ENCODE measurements at places on chromosomes 12 and 14.

DNA sequence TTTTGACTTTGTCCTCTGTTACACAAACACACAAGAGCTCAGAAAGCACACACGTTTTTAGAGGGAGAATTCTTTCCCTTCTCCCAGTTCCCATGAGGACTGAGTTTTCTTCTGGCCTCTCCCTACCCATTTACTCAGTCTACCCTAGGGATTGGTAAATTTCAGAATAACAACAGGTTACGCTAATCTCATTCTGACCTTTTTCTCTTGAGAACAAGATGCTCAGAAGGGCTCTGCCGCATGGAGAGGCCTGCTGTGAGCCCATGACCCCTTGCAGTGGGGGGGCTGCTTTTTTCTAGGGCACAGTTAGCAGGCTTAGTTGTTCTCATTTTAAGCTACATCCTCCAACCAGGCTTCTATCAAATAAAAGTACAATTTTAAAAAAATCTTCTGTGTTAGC is 69.5 kb downstream of the GPR135 start:
- no peak for DNase-seq

DNA sequence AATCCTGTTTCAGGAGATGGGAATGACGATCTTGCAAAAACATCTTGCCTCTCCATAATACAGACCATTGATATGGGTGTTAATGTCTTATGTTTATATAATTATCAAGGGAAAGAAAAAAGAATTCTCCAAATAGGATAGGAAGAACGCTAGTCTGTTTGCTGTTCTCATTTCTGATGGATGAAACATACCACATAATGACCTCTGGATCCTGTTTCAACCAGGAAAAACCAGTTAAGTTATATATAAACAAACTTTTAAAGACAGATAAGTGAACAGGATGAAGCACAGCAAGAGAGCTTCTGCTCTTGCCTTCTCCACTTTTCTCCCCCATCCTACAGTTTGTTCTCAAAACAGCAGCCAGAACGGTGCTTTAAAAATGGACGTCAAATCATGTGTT is 27.8 kb downstream of the COQ6 start:
- no peak for DNase-seq

- no peak for DNase-seq
Measured at GRCh38 chr14:72503696-72504368, 390.1 kb downstream of the DPF3 start.

DNA sequence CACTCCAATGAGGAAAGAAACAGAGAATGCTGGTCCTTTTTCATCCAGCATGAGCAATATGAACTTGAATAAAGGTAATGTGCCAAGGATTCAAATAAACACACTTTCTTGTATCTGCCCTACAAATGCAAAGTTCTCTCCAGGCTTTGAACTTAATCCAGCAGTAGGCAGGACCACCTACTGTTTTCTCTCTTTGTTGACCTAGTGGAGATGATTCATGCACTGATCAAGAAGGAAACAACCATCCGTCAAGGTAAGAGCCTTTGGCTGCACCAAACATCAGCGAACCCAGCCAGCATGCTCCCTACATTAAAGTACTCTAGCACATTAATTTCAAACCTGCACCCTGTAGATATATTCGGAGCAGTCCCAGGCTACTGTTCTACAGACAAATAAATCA is 489.3 kb downstream of the GALC start:
- DNase-seq = no peak

DNA sequence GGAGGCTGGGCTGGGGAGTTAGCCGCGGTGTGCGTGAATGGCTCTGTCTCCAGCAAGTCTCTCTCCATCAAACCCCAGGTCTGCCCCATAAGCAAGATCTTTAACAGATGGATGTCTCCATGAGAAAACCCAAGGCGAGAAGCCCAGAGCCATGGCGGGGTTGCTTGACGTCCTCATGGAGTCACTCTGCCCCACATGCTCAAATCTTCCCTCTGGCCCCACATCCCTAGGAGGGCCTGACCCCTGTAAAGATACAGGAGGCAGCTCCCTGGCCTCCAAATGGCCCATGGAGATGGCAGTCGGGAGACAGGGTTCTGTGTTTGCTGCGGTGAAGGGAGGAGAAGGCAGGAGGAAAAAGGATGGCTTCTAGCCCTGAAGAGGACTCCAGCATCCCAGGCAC is 49.3 kb downstream of the C14orf132 start:
- DNase-seq = no peak

DNA sequence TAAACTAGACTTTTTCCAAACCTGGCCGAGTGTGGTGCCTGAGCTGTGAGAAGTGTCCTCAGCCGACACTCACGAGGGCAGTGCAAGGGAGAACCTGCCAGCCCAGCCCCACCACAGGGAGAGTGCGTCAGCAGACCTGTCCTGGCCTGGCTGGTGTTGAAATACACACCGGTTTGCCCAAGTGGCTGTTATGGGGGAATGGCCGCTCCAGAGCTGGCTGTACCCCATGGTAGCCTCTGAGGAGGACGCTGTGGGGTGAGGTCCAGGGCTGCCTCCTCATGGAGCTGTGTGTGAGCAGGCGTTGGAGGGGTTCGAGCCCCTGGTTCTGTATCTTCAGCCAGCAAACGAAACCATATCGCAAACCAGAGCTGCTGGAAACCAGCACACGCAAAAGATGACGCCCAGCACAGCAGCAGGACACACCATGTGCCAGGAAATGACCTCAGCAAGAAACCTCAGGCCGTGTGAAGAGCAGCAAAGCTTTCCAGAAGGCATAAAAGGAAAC is 9.4 kb downstream of the ANKRD9 start:
- no peak for DNase-seq

DNA sequence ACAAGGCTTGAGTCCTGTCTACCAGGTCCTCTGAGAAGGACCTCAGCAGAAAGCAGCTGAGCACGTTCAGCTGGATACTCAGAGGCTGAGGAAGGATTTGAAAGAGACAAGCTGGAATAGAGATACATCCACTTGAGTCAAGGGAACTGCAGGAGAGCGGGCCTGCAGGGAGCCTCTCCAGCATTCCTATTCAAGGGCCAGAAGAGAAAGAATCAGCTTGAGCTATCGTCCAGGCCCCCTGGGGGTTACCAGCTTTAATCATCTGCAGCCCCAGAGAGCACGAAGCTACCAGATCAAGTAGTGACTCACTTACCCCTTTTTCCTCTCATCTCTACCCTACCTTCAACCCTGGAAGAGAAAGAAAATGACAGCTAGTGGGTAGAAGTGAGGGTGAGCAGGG is 80.9 kb downstream of the NDUFA12 start:
- no peak for DNase-seq

- DNase-seq = no peak
Measured at GRCh38 chr14:91649930-91650329, 82.0 kb downstream of the CATSPERB start.

- DNase-seq = no peak
Measured at GRCh38 chr12:94650143-94651056, at the start of gene TMCC3. TSS of gene TMCC3 (minus strand) at chr12:94650557. CDS start at chr12:94650430, 127 bp downstream.

- DNase-seq = no peak
Measured at GRCh38 chr12:99386907-99387306, 260.6 kb upstream of the GARIN6 start.

- DNase-seq = no peak
Measured at GRCh38 chr12:123139926-123140675, 10.8 kb downstream of the PITPNM2 start.

GRCh38 chr14:94340533-94340932 is 17.4 kb upstream of the SERPINA6 start:
- DNase-seq = no peak

- no peak for DNase-seq
Measured at GRCh38 chr12:124646385-124647230, 79.2 kb upstream of the NCOR2 start.

DNA sequence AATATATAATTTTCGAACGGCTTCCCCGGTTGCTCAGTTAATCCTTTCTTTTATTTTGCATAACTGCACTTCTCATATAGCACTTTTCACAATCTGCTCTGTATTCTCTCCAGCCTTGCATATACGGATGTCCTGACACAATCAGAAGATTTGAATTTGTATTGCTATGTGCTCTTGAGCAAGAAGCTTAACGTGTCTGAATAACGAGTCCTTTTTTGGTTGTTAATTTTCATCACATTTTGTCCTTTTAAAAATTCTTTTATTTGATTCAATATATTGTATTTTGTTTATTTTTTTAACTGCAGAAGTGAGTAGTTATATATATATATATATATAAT is 17.6 kb downstream of the A2M start:
- no peak for DNase-seq

- DNase-seq = no peak
Measured at GRCh38 chr12:116196226-116196625, 81.3 kb downstream of the MED13L start.

DNA sequence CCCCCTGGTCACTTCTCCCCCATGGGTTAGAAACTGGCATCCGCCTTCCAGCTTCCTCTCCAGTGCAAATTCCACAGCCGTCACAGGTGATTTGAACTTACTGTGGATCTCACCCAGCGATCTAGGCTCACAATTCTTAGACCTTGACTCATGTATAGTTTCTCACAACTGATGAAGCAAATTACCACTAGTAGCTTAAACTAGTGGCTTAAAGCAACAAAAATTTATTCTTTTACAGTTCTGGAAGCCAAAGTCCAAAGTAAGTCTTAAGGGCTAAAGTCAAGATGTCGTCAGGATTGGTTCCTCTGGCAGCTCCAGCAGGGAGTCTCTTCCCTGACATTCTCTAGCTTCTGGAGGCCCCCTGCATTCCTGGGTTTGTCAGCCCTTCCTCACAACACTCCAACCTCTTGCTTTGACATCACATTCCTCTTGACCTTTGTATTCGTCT is 117.4 kb downstream of the KTN1 start:
- no peak for DNase-seq

DNA sequence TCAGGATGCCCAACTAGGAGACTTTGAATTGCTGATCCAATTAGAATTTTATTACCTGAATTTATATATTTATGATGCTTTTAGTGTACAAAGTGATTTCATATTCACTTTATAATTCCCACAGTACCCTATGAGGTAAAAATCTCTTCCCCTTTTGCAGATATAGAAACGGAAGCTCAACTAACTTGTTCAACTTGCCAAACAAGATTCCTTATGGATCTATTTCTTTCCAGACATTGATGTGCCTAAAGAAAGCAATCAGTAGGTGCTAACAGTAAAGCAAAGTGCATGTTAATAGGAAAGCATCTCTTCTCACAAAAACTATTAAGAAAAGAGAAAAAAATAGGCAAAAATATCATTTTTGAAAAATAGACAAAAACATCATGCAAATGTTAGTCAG is 65.9 kb upstream of the PPP1R12A start:
- DNase-seq = no peak

DNA sequence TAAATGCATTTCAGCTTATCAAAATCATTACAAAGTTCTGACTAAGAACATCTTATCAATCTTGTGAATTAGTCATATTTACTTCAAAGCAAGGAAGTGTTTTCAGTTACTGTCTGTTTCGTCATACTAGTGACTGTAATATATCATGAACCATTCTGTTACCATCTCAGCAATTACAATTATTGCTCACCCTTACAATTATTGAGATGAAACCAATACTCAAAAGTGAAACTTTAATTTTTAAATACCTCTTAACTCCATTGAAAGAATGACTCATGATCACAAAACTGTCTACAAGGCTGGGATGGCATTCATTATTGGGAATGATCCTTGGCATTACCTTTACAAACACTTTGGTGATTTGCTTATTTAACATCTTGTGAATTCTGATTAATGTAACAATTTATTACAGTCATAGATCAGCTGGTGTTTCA is 90.3 kb downstream of the RPS6KA5 start:
- no peak for DNase-seq

DNA sequence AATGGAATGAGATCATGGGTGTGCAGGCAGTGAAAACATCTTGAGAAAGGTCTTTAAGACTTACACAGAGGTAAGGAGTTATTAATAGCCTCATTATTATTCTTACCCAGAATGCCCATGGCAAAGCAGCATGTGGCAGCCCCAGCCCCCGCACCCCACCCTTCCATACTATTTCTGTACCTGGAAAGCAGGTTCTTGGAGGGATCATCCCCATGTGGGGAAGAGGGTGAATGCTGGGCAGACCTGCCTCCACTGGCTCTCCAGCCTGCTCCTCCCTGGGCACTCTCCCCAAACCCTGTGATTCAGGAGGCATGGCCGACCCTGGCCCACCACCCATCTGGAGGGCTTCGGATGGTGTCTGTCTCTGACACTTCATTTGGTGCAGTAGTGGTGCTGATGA is 28.3 kb downstream of the NPC2 start:
- no peak for DNase-seq

- DNase-seq = no peak
Measured at GRCh38 chr12:119589634-119590033, 3.9 kb upstream of the TMEM233 start.

DNA sequence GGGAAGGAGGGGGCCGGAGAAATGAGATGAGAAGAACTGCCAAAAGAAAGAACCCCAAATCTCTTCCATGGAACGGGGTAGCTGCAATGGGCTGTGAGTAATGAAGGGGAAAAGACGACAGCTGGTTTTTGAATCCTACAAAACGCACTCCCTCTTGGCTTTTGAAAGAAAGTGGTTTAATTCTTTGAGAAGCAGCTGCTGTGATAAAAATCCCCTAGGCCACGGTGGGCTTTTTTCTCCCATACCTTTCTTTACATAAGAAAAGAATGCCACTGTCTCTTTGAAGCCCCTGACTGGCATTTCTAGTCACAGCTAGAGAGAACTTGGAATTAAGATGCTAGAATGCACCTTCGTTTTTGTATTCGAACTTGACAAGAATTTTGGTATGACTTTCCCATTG is 486.1 kb downstream of the GLT1D1 start:
- no peak for DNase-seq

GRCh38 chr12:64782191-64782876 is 23.1 kb upstream of the GNS start:
- no peak for DNase-seq

- no peak for DNase-seq
Measured at GRCh38 chr12:117360551-117361346, 677 bp downstream of the NOS1 start.

GRCh38 chr12:32115404-32116104 is 8.9 kb downstream of the BICD1 start:
- no peak for DNase-seq

- no peak for DNase-seq
Measured at GRCh38 chr14:22974530-22975313, 7.6 kb downstream of the AJUBA start.
